ENCODE measurements at places on chromosomes 1 and 21.

- no peak for DNase-seq
Measured at GRCh38 chr1:169098380-169098779, 8.1 kb upstream of the ATP1B1 start.

DNA sequence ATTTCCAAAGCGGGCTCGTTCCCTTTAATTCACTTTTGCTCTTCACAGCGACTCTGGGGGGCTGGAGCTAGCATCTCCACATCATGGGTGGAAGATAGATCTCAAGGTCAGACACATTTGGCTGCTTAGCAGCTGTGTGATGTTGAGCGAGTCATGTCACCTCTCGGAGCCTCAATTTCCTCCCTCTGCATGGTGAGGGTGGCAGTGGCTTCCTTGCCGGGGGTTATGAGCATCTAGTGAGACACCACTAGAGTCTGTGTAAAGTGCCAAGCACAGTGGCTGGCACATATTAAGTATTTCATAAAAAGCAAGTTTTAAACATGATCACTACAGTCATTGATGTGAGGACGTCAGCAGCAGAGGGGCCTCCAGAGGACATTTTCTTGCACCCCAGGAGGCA lies 16.9 kb upstream of the ECE1 start:
- DNase-seq, result no peak

GRCh38 chr21:40587736-40588346 lies 259.1 kb downstream of the DSCAM start:
- no peak for DNase-seq

DNA sequence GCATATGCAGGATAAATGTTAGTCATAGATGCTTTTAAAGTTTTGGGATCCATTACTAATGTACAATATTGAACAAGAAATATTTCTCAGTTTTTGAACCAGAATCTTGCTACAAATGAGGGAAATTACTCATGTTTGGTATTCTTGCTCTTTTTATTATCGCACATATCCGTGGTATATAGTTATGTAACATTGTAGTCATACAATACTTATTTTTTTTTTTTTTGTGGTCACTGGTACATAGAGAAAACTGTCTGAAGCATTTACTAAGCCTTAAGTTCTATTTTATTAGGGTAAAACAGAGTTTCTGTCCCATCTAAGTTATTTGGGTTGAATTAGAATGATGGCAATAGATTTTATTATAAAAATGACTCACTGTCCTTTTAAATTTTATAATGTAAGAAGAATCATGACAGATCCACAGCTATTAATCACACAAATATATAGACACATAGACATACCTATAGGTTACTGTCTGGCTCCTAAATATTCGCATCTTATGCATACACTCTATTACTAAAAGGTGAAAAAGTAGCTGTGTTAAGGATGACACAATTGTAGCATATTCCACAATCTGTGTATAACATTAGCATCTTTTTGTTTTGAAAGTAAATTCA lies 18.0 kb upstream of the PRKAA2 start:
- DNase-seq, result no peak

GRCh38 chr21:28106370-28106890 lies 886.2 kb downstream of the LTN1 start:
- DNase-seq, result no peak

DNA sequence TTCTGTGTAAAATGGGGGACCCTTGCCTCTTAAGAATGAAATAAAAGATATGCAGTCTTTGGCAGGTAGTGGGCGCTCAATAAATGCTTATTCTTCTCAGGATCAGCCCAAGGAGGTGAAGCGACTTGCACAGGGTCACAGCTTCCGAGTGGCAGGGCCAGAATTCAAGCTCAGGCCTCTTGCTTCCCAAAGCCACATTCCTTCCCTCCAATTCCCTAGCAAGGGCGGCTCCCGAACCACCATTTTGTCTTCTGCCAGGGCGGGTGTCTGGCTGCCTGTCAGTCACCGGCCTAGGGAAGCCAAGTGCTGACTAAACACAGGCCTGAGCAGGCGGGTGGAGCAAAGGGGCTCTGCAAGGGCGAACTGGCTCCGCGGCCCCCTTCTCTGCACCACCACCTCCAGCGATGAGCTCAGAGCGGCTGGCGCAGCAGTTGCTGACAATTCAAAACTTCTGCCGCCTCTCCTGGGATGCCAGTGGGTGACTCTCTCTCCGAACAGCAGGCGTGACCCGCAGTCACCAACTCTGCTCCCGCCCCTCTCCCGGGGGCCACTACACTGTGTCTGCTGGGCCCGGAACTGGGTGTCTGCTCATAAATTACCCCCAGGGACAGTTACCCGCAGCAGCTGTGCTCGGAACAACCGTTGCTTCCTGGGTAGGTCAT lies 10.8 kb downstream of the GPR3 start:
- no peak for DNase-seq

DNA sequence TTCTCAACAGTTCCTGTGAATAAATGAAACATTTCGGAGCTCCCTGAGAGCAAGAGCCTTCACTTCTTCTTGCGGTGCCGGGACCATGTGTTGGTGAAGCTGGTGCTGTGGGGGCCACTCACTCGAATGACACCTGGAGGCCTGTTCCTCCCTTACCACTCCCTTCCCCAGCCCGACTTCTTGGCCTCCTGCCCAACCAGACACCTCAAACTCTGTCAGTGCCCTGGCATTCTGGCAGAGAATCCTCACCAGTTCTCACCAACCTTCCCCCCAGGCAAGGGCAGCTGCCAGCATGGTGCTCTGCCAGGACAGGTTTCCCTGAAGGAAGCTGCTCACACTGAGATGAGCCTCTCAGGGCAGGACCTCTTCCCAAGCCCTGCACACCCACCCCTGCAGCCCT lies 68.3 kb downstream of the MPZL1 start:
- DNase-seq, result no peak

- no peak for DNase-seq
Measured at GRCh38 chr1:229841230-229841629, 215.2 kb downstream of the URB2 start.

DNA sequence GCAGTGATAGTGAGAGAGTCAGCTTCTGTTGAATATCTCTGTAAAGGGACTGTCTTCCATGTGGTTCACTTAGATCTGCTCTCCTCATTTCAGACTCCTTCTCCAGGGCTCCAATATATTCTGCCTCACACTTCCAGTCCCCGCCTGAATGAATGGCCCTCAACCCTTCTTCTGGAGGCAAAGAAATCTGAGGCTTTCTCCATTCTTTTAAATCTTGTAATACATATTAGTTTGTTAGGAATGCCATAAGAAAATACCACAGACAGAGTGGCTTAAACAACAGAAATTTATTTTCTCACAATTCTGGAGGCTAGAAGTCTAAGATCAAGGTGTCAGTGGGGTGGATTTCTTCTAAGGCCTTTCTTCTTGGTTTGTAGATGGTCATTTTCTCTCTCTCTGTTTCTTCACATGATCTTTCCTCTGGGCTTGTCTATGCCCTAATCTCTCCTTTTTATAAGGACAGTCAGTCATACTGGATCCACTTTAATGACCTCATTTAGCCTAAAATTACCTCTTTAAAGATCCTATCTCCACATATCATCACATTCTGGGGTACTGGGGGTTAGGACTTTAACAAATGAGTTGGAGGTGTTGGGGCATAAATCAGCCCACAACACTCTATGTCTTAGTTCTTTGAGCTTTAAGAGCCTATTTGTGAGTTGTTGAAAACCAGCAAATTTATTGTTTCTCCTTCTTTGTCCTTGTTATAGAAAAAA lies 128.5 kb upstream of the KCNK2 start:
- no peak for DNase-seq

GRCh38 chr1:204990059-204990664 lies 52.9 kb upstream of the CNTN2 start:
- no peak for DNase-seq

- no peak for DNase-seq
Measured at GRCh38 chr1:115145226-115145625, 55.9 kb upstream of the TSPAN2 start.

DNA sequence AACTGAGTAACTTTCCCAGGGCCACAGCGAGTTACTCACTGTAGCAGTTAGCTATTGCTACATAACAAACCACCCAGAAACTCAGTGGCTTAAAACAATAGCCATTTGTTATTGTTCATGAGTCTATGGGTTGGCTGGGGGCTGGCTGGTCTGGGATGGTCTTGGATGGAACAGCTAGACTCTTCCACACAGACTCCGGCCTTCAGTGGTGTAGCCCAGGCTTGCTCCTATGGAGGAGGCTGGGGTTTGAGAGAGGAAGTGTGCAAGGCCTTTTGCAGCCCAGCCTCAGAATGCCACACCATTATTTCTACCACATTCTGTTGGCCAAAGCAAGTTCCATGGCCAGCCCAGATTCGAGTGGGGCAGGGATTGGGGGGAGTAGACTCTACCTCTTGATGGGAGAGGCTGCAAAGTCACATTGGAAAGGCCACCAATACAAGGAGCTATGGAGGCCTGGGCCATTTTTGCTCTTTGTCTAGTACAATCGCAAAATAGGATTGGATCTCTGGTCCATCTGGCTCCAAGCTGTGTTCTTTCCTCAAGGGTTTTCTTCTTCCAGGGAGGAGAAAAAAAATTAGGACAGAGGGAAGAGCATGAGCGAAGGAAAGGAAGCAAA lies 37.5 kb upstream of the TTC22 start:
- no peak for DNase-seq

DNA sequence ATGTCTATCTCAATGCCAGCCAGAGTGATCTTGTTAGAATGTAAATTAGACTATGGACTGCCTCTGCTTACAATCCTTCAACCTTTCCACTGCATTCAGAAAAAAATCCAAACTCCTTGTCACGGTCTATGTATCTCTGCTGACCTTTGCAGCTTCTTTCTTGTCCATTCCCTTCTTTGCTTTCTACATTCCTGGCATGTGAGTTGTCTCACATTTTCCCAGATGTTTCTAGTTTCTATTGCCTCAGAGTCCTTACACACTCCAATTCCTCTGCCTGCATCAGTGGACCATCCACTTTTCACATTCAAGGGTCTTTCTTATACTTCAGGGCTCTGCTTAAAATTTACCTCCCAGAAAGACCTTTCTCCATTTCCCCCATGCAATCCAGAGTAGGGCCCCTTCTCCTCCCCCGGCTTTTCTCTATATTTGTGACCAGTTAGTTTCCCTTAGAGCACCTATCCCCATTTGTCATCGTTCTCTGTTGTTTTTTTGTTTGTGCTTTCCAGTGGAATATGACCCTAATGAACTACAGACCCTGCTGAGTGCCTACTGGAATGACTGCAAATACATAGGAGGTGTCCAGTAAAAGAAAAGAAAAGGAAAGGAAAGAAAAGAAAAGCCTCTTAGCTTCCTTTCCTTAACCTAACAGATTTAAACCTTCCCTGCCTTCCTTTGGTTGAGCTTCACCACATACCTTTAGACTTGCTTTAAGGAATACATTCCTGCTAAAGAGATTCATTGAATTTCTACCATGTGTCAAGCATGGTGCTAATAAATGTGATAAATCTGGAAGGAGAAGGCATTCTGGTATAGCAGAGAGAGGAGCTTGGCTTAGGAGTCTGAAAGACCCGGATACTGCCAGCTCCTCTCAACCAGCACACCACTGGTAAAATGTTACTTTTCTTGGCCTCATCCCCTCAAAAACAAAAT lies 102.0 kb downstream of the DIRAS3 start:
- DNase-seq, result peak; percentile 68

DNA sequence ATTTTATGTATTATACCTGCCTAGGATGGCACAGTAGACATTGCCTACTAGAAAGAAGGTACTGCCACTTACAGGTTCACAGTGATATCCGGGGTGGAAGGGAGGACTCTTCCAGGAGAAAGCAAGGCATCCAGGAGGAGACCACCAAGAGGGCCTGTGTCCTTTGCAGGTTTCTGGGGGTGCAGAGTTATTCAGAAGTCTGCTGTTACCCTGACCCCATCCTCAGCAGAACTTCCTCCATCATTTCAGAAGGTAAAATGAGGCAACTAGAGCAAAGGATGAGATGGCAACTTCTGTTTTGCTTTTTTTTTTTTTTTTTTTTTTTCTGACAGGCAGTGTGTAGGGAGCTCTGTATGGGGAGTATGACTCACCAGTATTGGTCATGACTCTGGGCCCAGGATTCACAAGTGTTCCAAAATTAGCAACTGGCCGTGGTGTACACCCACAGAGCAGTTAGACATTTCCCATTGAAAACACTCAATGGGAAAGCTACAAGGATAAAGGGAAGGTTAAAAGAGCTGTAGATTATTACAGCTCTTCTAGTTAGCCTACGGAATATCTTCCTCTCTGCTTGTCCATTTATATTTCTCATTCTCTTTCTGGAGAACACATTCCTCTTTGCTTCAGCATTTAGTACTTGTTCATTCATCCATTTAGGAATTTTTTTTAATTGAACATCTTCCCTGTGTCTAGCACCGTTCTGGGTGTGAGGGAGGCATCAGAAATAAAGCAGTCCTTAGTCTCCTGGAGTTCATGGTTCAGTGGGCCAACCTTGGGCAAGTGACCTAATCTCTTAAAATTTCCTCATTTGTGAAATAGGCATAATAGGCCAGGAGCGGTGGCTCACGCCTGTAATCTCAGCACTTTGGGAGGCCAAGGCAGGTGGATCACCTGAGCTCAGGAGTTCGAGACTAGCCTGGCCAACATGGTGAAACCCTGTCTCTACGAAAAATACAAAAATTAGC lies 50.5 kb upstream of the PPP2R5A start:
- DNase-seq, result peak; percentile 89

- no peak for DNase-seq
Measured at GRCh38 chr1:29254346-29254745, 18.0 kb downstream of the PTPRU start.

DNA sequence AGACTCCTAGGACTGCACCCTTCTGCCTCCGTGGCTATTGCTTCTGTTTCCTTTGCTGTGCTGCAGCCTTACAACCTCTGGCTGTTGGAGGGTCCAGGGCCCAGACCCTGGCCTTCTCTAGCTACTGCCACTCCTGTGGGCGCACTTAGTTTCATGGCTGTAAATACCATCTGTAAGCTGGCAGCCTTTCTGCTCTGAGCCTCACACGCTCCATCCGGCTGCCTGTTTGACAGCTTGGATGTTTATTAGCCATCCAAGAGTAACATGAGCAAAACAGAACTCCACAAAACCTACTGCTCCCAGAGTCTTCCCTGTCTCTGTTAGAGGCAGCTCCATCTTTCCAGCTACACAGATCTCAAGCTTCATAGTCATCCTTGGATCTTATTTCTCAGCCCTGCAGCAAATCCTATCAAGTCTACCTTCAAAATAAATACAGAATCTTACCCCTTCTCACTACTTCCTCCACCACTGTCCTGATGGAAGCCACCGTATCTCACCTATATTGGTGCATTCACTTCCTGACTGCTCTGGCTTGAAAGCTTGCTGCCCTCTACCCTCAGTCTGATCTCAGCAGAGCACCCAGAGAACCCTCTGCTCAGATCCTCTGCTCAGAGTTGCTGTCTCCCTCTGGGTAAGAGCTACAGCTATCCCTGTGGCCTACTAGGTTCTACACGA lies 19.1 kb downstream of the SLC25A33 start:
- DNase-seq, result no peak

- no peak for DNase-seq
Measured at GRCh38 chr1:208336137-208336518, 91.9 kb upstream of the PLXNA2 start.

DNA sequence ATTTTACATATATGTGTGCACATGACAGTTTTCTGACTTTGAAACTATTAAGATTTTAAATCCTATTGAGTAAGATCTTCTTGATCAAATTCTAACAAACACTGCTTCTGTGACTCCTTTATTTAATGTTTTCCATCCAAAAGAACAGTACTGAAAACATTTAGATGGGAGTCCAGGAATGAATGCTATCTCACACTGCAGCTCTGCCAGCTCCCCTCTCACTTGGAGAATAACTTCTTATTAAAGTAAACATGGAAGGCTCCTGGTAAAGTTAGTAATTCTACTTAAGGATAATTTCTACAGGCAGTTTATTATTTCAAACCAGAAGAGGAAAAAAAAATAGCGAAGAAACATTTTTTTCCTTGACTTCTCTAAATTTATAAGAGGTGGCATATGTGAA lies 349.1 kb downstream of the DPYD start:
- DNase-seq, result no peak
